ENCODE measurements at places on chromosomes 7 and 10. TPM values are rescaled to one million over a fixed set of nuclear protein-coding genes. Genes with fewer than 3 reads are reported as not detected.

DNA sequence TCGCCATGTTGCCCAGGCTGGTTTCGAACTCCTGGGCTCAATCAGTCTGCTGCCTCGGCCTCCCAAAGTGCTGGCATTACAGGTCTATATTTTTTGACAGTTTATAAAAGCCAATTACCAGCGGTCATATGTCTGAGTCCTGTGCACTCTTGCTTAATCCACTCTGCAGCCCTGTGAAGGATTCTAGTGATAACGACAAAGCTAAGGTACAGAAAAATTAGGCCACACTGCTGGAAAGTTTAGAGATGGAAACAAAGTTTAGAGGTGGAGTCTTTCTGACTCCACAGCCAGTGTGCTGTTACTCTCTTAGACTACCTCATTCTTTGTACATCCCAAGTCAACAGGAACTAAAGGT, 707 bp downstream of the PTER start:
- H3K36me3 ChIP-seq, result no peaks in the 10 kb centered on the region
- H3K27ac ChIP-seq, result peak overlapping the region; percentile 92
- no peaks in the 10 kb centered on the region for H3K4me1 ChIP-seq
- no peak overlapping the region for H3K4me3 ChIP-seq
- H3K27me3 ChIP-seq, result no peaks in the 10 kb centered on the region

- DNase-seq, result no peak
- H3K36me3 ChIP-seq, result no peaks in the 10 kb centered on the region
- H3K4me3 ChIP-seq, result no peak overlapping the region
- no peak overlapping the region for H3K27ac ChIP-seq
- H3K4me1 ChIP-seq, result no peaks in the 10 kb centered on the region
- H3K27me3 ChIP-seq, result no peaks in the 10 kb centered on the region
Measured at GRCh38 chr10:106947643-106948042, 216.9 kb downstream of the SORCS1 start.

SPDYE16 gene
- total RNA-seq, result 0.48 TPM

DNA sequence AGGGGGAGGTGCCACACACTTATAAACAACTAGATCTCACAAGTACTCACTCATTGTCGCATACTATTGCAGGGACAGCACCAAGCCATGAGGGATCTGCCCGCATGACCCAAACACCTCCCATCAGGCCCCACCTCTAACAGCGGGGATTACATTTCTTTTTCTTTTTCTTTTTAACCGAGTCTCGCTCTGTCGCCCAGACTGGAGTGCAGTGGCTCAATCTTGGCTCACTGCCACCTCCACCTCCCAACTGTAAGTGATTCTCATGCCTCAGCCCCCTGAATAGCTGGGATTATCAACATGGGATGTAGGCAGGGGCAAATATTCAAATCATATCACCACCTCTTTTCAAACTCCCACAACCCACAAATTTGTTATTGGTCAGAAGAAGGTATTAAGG, 76.7 kb downstream of the SKAP2 start:
- H3K4me1 ChIP-seq, result no peaks in the 10 kb centered on the region
- H3K4me3 ChIP-seq, result no peak overlapping the region
- no peak for DNase-seq
- H3K36me3 ChIP-seq, result no peaks in the 10 kb centered on the region

GRCh38 chr10:1598393-1599153, 138.8 kb downstream of the ADARB2 start:
- DNase-seq, result peak; percentile 26
- H3K27me3 ChIP-seq, result no peaks in the 10 kb centered on the region
- H3K4me3 ChIP-seq, result no peak overlapping the region
- no peaks in the 10 kb centered on the region for H3K4me1 ChIP-seq
